ENCODE measurements at places on chromosomes 6 and 20. TPM values are rescaled to one million over a fixed set of nuclear protein-coding genes. Genes with fewer than 3 reads are reported as not detected.

PDCD2 gene
- polyA plus RNA-seq = 48.8 TPM

ADAM33 gene
- polyA plus RNA-seq = 1.7 TPM

GRCh38 chr6:20044883-20045282 is 167.4 kb downstream of the MBOAT1 start:
- H3K36me3 ChIP-seq = no peaks in the 10 kb centered on the region
- DNase-seq = no peak
- H3K4me3 ChIP-seq = no peak overlapping the region
- H3K27me3 ChIP-seq = no peaks in the 10 kb centered on the region
- H3K4me1 ChIP-seq = no peaks in the 10 kb centered on the region
- H3K27ac ChIP-seq = no peak overlapping the region

COL19A1 gene
- not detected for polyA plus RNA-seq

All from IMR-90 (cell line).